ENCODE measurements at places on chromosomes 11 and 22.

DNA sequence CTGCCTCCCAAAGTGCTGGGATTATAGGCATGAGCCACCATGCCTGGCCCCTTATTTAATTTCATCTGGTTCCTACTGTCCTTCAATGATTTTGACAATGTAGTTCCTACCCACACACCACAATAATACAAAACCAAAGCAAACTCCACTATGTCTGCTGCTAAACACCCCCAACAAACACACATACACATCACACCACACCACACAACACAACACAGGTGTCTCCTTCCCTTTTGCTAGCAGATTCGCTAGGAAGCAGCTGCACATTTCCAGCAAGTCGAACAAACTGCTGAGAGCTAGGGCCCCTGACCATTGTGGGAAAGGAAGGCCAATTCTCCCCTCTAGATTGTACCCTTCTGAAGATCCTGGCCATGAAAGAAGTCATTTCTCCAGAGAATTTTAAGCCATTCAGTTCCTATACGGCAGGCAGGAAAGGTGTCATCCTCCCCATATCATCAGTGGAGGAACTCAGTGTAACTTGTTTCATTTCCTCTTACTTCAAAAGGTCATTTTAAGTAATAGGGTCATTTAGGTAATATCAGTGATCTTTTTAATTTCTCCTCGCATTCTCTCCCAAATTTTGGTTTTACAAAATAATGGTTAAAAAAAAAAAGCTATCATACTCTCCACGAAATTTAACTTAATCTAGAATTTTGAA is 18.5 kb downstream of the NUMA1 start:
- DNase-seq, result no peak

DNA sequence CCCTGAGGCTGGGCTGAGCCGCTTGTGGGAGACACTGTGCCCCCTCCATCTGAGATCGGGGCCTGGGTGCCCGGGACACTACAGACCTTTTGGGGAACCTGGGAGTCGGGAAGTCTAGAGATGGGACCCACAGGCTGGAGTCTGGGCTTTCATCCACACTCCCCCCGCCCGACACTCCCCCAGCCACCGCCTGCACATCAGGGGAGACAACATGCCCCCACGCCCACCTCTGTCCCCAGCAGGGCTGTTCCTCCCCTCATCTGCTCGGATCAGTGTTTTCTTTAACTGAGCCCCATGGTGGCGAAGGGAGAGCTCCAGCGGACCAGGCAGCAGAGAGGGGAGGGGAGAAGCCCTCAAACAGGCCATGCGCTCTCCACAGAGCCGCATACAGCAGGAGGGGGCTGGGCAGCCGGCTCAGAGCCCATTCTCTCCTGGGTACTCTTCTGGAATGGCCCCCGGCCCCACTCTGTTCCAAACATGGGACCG is 174.7 kb downstream of the IGLL1 start:
- DNase-seq, result no peak

DNA sequence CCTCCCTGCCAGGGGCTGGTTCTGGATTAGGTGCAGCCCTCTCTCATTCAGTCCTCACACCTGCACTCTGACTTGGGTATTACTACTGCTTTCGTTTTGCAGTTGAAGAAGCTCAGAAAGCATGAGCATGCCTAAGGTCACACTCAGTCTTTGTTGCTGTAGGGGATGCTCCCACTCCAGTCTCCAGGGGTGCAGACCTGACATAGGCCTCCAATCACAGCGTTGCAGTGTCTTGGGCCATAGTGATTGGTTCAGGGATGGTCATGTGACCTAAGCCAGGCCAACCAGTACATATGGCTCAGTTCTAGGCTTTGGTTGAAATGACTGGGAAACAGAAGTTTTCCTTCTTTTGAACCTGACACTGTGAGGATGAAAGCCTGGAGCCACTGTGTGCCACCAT is 61.7 kb downstream of the FBXO7 start:
- no peak for DNase-seq

DNA sequence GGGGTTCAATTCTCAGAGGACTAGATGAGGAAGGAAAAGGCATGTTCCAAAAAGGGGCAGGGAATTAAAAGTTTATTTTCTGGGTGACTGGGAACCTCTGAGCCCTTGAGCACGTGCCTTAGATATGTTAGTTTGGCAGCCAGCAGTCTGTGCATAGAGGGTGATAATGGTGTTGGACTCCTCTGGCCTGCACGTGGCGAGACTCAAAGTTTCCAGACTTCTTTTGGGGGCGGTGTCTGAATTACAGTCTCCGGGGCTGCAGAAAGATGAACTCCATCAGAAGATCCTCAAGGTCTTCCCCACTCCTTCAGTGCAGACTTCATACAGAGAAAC is 861 bp upstream of the ZNRF3 start:
- DNase-seq, result no peak

- DNase-seq, result peak; percentile 5
Measured at GRCh38 chr11:107689317-107690202, 22.3 kb downstream of the SLN start.

DNA sequence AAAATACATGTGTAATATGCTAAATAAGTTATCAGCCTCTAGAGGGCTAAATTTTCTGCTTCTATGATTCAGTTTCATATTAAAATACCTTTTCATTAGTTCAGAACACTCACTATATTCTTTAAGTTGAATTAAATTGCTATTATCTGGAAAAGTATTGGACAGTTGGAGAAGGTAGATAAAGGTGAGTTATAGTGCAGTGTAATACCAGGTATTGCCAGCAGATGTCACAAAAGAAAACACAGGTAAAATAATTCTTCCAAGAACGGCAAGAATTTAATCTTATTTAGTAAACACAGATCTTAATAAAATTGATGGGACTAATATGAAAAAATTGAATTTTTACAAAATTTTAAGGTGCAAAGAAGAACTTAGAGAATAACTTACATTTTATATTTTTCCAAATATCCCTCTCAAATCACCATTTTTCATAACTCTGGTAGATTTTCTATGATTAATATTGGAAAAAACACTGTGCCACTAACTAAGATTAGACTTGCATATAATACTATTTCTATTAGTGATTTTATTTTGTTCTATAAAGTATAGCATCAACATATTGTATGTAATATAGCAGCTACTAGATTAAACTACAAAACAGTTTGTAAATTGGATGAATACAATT is 1.7 kb upstream of the LRRC4C start:
- DNase-seq, result no peak

DNA sequence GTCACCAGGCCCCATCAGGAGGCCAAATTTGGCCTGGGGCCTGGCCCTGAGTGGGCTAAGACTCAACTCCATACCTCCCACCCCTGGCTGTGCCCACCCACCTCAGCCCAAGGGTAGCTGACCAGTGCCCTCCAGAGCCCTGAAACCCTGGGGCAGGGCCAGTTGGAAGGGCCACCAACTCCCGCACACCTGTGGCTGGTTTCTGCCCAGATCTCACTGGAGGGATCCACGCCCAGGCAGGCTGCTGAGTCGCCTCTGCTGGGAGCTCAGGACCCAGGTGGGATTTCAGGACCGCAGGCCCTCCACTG is 8.9 kb upstream of the PIM3 start:
- no peak for DNase-seq

DNA sequence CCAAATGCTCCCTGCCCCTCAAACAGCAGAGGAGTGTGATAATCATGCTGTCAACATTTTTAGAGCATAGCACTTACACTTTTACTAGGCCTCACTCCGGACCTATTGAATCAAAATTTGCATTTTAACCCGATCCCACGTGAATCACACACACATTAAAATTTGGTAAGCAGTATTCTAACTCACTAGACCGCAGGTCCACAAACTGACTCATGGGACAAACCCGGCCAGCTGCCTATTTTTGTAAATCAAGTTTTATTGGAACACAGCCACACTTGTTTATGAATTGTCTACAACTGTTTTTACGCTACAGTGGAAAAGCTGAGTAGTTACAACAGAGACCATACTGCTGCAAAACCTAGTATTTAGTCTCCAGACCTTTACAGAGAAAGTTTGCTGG is 43.3 kb downstream of the SNX19 start:
- no peak for DNase-seq

GRCh38 chr22:41300661-41301060 is 664 bp upstream of the ZC3H7B start:
- no peak for DNase-seq

DNA sequence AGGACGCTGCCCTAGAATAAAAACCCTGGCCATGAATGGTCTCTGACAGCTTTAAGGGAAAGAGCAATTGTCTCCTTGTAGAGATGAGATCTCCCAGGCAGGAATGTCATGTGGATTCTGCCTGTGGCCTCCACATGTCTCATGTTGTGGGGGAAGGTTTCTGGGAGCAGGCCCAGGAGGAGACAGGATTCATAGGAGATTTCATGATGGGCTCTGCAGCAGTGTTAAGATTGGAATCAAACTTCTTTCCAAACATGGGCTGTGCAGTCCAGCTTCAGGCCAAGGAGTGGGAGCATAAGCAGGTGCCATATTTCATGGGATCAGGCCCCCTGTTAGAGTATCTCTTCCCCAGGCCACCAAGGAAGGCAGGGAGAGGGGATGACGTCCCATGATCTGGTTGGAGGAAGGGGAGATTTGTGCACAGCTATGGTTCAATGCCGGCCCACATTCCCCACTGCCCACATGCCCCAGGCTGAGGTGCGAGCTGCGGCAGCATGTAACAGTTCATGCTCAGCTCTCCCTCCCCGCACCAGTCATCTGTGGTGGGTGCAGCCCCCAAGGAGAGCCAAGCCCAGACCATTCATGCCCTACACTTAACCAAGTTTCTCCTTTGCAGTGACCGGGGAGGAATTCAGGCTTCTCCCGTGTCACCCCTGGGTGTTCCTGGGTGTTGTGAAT is 42.5 kb downstream of the LMO1 start:
- no peak for DNase-seq

GRCh38 chr11:77072851-77073327 is 6.1 kb downstream of the CAPN5 start:
- no peak for DNase-seq

DNA sequence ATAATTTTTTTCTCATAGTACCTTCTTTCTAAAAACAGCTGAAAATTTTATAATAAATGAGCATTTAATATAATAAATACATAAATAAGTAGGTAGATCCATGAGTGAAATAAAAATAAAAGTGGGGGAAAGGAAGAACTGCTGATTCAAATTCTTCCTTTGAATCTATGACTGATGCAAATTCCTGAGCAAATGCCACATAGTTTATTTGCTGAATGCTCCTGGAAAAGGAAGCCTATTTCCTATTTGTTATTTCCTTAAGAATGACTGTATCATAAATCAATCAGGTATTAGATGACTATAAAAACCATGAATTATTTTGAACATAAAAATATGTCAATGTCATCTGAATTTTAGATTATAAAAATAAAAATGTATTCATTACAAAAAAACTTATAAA is 16.6 kb downstream of the BTBD10 start:
- DNase-seq, result no peak

- no peak for DNase-seq
Measured at GRCh38 chr11:47332791-47333525, 19.5 kb downstream of the MYBPC3 start.

GRCh38 chr11:26556582-26556981 is 15.5 kb downstream of the MUC15 start:
- DNase-seq, result no peak

GRCh38 chr11:94184846-94185245 is 56.2 kb downstream of the PANX1 start:
- DNase-seq, result no peak

- DNase-seq, result no peak
Measured at GRCh38 chr11:70200212-70200844, 2.8 kb upstream of the FADD start.
